ENCODE measurements at places on chromosomes 6 and 20.
A peak's percentile ranks its signal among the peaks of the same experiment; 100 is the strongest.

GRCh38 chr20:11810311-11811083 lies 107.2 kb upstream of the BTBD3 start:
- no peak for DNase-seq

DNA sequence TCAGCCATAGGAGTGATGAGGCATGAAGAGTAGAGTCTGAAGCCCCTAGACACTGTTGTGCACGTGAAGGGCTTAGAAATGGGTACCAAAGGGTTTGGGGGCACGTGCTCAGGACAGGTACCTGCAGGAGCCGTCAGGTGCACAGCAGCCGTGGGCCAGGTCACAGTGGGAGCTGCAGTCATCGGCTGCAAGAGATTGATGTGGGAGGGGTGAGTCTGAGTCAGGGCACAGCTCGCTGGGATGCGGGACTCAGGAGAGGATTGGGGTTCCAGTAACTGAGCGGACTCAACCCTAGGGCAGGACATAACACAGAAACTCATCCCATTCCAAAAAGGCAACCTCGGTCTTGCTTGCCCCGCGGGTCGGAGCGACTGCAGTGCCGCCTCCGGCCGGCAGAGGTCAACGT lies 1.1 kb downstream of the DLK2 start:
- peak; percentile 55 for DNase-seq

DNA sequence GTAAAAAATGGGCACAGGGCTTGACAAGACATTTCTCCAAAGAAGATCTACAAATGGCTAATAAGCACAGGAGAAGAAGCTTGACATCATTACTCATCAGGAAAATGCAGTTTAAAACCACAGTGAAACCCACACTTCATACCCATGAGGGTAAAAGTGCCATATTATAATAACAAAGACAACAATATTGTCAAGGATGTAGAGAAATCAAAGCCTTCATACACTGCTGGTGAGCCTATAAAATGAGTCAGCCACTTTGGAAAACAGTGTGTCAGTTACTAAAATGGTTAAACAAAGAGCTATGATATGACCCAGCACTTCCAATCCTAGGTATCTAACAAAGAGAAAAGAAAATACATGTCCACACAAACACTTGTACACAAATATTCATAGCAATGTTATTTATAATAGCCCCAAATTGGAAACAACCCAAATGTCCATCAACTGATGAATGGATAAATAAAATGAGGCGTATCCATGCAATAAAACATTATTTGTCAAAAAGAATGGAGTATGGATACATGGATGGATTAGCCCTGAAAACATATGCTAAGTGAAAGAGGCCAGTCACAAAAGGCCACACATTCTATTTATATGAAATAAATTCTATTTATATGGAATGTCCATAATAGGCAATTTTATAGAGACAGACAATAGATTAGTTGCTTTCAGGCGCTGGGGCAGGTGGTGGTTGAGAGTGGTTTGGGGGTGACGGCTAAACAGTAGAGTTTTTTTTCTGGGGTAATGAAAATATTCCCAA lies 11.5 kb upstream of the IL20RA start:
- DNase-seq, result no peak

GRCh38 chr6:133548423-133549159 lies 307.4 kb downstream of the EYA4 start:
- DNase-seq, result no peak

DNA sequence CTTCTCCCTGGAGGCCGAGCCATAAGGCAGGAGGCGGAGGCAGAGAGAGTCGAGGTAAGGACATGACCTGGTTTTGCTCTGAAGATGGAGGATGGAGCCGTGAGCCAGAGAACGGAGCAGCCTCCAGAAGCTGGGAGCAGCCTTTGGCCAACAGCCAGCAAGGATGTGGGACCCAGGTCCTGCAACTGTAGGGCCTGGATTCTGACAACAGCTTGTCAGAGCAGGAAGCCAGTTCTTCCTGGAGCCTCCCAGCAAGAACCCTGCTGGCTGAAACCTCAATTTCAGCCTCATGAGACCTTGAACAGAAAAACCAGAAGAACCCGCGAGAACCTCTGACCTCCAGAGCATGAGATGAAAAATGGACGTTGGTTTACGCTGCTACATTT lies 13.4 kb upstream of the MRGBP start:
- no peak for DNase-seq

DNA sequence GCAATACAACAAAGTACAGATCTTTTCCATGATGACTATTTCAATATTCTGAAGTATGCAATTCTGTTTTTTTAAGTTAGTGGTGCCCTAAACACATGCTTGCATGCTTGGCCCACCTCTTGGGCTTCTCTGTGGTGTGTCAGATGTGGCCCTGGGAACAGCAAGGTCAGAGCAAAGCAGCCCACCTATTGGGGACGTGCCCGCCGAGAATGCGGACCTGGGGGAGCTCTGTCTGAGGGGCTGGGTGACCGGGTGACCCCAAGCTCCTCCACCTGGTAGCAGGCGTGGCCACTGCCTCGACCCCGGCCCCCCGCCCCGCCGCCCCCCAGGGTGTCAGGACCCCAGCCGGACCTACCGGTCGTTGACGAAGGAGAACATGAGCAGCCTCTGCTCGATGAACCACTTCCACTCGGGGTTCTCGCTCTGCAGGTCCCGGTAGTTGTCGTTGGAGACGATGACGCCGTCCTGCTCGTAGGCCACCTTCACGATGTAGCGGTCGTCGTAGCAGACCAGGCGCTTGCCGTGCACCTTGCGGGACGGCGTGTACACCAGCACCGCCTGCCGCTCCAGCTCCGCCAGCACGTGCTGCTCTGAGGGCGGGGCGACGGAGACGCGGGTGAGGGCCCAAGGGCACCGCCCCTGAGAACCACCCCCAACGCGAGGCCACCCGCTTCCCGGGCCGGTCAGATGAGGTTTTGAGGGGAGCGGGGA lies 28.3 kb downstream of the ZC3H12D start:
- DNase-seq, result no peak

DNA sequence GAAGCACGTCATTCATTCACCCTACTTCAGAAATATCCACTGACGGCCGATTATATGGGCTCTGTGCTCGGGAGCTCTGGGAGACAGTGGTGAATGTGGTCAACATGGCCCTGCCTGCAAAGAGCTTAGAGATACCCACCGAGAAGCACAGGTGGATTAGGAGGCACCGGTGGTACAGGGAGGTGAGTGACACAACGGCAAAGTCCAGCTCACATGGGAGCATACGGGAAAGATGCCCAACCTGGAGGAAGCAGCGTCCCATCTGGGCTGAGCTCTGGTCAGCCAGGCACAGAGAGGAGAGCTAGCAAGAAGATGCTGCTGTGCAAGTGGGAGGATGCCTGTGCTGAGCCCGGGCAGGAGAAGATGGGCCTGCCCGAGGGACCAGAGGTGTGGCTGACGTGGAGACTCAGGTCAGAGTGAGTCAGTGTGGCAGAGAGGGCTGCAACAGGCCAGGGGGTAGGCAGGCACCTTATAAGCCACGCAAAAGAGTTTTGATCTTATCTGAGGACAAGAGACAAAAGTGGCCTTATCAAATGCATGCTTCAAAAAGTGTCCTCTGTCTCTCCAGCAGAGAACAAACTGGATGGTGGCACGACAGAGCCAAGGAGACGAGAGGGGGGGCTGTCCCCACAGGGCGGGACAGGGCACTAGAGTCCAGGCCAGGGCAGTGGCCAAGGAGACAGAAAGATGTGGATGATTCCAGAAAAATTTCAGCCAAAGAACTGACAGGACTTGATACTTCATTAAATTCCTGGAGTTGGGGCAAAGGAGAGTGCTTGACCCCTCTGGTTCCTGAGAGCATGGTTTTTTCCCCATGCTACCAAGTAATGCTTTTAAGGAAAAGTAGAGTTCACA lies 214.6 kb upstream of the SNX9 start:
- no peak for DNase-seq

DNA sequence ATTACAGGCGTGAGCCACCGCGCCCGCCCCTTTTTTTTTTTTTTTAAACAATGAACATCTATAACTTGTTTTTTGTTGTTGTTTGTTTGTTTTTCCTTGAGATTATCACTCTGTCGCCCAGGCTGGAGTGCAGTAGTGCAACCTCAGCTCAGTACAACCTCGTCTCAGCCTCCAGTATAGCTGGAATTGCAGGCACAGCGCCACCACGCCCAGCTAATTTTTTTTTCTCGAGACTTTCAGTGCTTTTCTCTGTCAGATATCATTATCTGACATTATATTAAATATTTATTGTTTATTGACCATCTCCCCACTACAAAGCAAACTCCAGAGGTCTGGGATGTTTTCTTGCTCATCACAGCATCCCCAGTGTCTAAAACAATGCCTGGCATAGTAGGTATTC lies 2.3 kb upstream of the DLK2 start:
- DNase-seq, result no peak

Data from T-helper 1 cell (primary cell).